GM04503 (cell line): ENCODE measurements at places on chromosomes 5 and 9.

DNA sequence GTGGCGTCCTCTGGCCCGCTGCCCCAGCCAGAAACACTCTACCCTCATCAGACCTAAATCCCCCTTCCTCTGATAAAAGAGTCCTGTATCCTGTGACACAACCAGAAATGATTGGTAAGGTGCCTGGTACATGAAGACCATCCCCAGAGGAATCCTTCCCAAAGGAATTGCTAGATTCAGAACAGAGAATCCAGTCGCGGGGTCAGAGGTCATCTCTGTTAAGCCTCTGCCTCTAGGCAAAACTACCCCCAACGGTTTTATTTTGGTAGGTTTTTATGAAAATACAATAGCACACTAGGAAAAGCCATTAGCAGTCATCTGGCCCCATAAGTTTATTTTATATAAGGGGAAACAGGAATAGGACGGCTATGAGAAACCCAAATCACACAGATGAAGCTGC, 102.4 kb upstream of the HAND1 start:
- no peak for DNase-seq

GRCh38 chr5:114402206-114402605, 40.3 kb downstream of the KCNN2 start:
- no peak for DNase-seq

- no peak for DNase-seq
Measured at GRCh38 chr9:34503406-34503805, 19.4 kb downstream of the ENHO start.

DNA sequence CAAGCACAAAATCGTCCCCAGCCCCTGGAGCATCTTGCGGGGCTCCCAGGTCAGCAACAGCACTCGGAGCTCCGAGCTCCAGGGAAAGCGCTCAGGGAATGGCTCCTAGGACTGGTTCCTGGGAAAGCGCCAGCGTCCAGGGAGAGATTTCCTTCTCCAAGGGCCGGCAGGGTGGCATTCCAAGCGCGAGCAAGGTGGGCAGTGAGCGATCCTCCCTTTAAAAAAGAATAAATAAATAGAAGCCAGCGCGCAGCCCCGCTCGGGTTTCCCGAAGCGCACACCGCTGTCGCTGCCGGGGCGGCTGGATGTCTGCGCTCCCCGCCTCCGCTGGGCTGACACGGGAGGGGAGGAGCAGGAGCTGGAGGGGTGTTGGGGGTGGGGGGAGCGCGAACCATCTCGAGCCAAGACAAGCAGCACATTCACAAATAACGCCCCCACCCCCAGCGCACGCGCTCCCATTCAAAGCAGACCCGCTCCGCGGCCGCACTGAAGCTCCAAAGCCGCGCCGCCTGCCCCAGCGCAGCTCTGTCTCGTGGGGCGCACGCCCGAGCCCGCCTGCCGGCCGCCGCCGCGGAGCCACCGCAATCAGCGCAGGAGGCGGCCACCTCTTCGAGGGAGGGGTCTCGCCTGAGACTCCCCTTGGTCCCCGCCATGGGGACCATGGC, 327.4 kb downstream of the SH3GL2 start:
- DNase-seq: no peak

- DNase-seq: no peak
Measured at GRCh38 chr9:110874963-110875674, 163.2 kb downstream of the LPAR1 start.

DNA sequence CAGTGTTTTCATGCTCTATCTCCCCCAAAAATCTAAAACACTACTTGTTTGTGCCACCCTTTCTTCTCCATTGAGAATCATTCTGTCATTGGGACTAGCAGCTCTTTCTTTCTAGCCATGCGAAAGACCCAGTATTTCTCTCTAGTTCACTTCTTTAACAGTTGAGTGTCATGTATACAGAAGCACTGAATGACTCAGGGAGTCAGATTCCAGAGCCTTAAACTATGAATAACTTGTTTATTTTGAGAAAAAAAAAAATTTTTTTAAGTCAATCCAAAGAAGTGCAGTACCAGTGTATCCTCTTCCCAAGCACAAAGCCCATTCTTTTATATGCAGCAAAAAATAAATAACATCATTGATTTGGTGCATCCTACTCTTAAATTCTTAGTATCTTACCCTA, 415.4 kb upstream of the GRAMD2B start:
- no peak for DNase-seq

DNA sequence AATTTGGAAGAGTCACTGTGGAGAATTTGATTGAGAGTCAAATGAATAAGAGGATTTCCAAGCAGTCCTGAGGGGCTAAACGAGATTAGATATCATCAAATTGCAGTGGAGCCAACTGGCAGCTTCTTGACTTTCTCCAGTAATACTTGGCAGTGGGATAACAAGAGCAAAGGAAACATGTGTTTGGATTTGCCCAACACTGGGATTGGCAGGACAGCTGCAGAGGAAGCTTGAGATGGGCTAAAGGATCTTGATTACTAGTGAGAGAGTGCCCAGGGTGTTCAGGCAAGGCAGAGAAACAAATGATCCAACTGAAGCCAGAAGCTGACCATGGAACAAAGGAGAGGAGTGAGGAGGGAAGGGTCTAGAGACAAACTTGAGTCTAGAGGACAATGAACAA, 356.0 kb upstream of the ISL1 start:
- DNase-seq: no peak

- DNase-seq: no peak
Measured at GRCh38 chr5:9589049-9589835, 40.9 kb downstream of the TAS2R1 start.

DNA sequence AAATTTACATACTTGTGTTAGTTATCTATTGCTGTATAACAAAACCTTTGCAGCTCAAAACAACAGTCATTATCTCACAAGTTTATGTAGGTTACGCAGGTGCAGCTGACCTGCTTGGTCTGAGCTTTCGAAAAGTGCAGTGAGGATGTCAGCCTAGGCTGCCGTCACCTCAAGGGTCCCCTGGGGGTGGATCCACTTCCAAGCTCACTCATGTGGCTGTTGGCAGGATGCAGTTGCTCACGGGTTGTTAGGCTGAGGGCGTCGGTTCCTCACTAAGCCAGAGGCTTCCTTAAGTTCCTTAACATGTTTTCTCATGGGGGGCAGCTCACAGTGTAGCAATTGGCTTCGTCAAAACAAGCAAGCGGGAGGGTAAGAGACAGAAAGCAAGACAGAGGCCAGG, 139.8 kb downstream of the DOCK8 start:
- DNase-seq: no peak
